Activated CD4-positive, alpha-beta T cell treated with anti-CD3 and anti-CD28 coated beads for 1 hour (primary cell): ENCODE measurements at places on chromosomes 5 and 9.

DNA sequence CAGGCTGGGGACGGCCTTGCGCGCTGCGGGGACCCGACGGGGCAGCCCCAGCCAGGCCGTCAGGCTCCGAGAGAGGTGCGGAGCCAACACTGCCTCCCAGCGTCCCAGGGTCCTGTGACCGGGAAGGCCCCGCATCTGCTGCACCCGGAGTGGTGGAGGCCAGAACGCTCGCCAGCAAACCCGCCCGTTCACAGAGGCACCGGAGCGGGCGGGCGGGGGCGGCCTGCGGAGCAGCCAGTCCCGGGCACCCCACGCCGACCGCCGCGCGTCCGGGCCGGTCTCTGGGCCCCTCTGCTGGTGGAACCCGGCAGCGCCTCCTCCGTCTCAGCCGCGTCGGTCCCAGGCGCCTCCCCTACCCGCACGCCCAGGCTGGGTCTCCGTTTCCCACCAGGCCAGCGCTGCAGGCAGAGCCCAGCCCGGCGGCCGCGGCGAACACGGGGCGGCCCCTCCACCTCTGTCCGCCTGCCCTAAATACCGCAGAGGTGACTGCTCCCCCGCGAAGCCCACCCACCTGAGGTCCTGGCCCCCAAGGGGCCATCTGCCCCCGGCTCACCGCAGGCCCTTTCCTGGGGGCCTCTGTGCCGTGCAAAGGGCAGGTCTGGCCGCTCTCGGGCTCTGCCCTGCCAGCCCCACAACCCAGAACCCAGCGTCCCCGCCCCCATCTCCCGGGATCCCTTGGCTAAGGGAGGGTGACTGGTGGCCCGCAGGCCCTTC lies 15.9 kb downstream of the EXD3 start:
- peak; percentile 48 for DNase-seq

- no peak for DNase-seq
Observed at GRCh38 chr5:167721926-167722440, 569.5 kb upstream of the WWC1 start.

- no peak for DNase-seq
Observed at GRCh38 chr5:145934276-145934675, 2.1 kb upstream of the SH3RF2 start.

GRCh38 chr5:147344861-147345260 lies 110.0 kb downstream of the STK32A start:
- DNase-seq = no peak

- no peak for DNase-seq
Observed at GRCh38 chr9:17462869-17463464, 115.9 kb upstream of the SH3GL2 start.

DNA sequence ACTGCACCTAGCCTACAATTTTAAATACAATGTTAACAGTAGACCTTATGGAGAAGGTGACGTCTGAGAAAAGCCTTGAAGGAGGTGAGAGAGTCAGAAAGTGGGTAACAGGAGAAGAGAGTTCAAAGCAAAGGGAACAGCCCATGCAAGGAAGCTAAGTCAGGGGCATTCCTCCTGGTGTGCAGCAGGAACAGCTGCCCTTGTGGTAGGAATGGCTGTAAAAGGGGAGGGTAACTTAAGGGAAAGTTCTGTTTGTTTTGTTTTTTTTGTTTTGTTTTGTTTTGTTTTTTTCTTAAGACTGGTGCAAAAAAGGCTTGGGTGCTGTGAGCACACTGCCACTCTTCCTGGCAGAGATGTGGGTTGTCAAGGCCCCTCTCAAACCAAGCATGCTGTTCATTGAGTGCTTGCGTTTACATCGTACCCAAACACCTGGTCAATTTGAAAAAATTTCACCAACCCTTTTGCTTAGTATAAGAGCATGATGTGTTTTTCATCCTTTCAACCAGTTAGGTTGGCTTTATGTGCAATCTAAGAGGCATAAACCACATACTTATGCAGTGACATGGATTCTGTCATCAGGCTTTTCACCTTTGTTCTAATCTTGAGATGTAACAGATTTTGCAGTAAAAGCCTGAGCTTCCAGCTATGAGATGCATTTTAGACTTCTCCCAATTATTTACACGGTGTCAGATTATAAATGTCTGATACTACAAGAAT lies 279.7 kb downstream of the GLIS3 start:
- no peak for DNase-seq

DNA sequence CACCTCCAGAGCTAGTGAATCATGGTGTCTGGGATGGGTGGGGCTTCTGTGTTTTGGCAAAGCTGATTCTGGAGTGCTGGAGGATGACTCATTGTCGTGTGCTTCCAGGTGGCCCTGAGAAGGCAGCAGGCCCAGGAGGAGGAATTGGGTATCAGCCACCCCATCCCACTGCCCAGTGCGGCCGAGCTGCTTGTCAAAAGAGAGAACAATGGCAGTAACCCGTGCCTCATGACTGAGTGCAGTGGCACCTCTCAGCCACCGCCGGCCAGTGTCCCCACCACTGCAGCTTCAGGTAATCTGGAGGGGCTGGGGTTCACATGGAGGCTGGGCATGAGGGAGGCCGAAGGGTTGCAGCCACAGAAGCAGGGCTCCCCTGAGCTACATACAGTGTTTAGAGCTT lies 5.4 kb downstream of the DMRT1 start:
- DNase-seq = no peak

GRCh38 chr9:76137931-76138330 lies 247.5 kb downstream of the PCSK5 start:
- DNase-seq = no peak

GRCh38 chr5:44365345-44365744 lies 23.9 kb downstream of the FGF10 start:
- no peak for DNase-seq

GRCh38 chr5:343461-344401 lies 22.2 kb downstream of the AHRR start:
- peak; percentile 29 for DNase-seq

GRCh38 chr9:33186457-33187168 lies 19.5 kb upstream of the B4GALT1 start:
- no peak for DNase-seq

GRCh38 chr5:37212096-37212495 lies 37.1 kb downstream of the CPLANE1 start:
- no peak for DNase-seq

DNA sequence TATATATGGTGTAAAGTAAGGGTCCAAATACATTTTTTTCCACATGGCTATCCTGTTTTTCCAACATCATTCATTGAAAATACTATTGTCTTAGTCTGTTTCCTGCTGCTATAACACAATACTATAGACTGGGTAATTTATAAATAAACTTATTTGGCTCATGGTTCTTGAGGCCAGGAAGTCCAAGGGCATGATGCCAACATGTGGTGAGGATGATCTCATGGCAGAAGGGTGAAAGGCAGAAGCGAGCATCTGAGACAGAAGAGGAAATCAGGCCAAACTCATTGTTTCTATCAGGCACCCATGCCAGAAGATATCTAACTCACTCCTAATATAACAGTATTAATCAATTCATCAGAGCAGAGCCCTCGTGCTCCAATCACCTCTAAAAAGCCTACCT lies 42.6 kb downstream of the ANKRD55 start:
- peak; percentile 29 for DNase-seq

DNA sequence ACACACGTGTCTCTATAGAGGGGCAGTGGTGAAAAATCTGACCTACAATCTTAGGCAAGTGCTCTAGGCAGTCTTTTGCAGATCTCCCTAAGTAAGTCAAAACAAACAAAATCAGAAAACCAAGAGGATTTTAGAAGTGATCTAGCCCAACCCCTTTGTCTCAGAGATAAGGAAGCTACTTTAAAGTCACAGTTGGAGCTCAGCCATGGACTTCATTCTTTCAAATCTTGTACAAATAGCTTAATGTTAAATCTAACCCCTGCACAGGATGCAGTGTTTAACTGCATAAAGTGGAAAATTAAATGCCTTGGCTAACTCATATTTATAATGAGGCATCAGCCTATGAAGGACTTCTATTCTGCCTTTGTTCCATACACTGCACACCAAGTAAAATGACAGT lies 135.1 kb upstream of the RFX3 start:
- DNase-seq = no peak

DNA sequence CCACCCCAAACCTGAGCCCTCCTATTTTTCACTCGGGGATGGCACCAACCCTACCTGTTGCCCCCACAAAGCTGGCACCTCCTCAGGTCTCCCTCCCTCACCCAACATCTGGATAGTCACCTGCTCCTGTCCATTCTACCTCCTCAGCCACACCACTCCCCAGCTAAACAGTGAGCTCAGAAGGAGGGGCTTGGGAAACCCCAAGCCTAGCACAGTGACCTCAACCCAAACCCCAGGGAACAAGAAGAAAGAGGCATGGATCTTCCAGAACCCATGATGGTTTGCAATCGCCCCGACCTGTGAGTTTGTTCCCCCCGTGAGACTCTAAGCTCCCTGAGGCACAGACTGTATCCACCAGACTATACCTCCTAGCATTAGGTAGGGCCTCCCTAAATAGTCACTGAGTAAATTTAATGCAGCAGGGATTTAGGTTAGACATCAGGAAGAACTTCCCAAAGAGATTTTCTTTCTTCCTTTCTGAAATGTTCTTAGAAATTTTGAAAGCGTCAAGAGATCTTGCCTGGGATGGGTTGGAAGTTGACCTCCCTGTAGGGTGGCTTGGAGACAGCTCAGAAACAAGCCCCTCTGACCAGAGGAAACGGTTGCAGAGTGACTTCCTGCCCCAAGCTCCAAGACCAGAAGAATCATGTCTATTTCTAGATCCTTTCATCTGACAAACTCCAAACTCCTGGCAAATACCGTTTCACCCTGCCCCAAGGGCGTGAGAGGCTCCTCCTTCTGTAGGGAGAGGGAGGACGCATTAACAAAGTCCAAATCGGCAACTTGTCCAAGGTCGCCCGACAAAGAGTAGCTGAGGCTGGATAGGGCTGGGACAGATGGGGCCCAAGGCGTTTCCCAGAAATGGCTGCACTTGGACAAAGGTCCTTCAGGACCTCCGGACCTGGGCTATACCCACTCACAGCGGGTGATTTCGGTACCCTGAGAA lies 4.1 kb downstream of the FIBCD1 start:
- DNase-seq = no peak

- no peak for DNase-seq
Observed at GRCh38 chr5:117488976-117489500, 914.4 kb upstream of the SEMA6A start.

DNA sequence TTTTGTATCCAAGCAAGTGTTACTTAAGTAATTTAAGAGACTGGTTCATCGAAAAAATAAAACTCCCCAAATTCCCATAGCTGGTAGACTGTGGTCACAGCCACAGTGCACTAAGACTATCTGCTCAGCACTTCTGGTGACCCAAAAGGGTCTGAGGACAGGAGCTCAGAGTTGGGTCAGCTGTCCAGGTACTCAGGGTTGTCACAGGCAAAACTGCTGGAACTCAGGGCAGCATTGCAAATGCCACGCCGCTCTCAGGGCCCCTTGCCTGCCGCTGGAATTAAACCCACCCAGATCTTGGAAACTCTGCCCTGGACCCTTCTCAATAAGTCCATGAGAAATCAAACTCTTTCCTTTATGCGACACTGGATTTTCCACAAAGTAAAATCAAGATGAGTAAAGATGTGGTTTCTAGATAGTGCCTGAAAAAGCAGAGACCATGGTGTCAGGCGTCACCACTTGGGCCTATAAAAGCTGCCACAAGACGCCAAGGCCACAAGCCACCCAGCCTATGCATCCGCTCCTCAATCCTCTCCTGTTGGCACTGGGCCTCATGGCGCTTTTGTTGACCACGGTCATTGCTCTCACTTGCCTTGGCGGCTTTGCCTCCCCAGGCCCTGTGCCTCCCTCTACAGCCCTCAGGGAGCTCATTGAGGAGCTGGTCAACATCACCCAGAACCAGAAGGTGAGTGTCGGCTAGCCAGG lies at the start of gene IL13:
Gene IL13, plus strand, starts transcription at position 498 of the 705 bp plus-strand sequence. Its CDS starts 14 bp downstream, at position 512.
- DNase-seq = no peak

DNA sequence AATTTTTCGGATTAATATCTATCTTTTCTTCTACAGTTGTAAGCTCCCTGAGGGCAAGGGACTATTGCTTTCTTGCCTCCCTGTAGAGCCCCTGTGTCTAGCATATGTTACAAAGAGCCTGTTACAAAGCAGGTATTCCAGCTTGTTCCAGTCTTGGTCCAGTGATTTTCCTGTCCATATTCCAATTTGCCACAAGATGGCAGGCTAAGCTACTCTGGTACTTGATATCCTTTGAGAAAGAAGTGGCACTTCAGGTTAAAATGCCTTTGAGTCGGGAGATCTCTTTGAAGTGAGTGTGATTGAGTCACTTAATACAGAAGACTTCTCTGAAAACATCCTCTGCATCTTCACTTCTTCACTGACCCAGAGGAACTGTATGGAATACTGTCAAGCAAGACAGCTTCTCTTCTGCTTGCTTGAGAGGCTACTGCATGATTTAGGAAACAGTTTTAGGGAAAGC lies 24.5 kb downstream of the CAVIN4 start:
- no peak for DNase-seq

GRCh38 chr9:120235081-120235480 lies 344.9 kb downstream of the CDK5RAP2 start:
- DNase-seq = no peak

- no peak for DNase-seq
Observed at GRCh38 chr9:127204771-127205470, 59.7 kb upstream of the GARNL3 start.

DNA sequence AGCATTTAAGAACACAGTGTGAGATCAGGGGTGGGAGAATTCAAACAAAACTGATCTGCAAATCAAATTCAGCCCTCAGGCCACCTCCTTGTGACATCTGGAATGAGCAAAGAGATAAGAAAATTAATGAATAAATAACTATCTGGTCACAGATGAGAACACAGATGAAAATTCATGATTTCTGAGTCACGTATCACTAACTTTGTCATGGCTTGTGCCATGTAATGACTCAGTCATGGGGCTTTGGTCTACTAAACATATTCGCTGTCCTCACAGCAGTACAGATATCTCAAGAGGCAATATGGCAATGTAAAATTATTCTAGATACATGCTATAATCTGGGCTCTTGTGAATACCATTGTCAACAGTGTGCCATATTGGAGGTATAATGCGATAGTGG lies 274.4 kb downstream of the MAN2A1 start:
- DNase-seq = no peak

- DNase-seq = no peak
Observed at GRCh38 chr9:13266167-13266566, 13.3 kb downstream of the MPDZ start.

- DNase-seq = no peak
Observed at GRCh38 chr5:91797576-91797975, 414.5 kb upstream of the ARRDC3 start.

DNA sequence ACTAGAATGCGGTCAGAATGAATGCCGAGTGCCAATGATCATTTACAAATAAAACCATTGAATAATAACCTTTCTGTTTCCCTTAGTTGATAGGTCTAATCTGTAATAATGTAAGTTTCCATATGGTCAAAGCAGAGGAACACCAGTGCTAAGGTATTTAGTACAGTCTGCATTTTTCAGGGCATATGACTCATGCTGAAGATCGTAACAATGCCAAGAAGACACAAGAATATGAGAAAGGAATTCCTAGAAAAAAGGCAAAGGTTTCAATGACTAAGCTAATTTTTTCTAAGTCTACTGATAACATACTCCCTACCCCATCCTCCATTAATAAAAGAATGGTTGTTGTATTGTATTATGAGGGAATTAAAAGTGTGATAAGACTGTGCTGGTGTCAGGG lies 2.8 kb downstream of the OR1L8 start:
- DNase-seq = no peak
